ENCODE measurements at places on chromosomes 2 and 18. TPM values are rescaled to one million over a fixed set of nuclear protein-coding genes. Genes with fewer than 3 reads are reported as not detected.

The GDF7 gene
- 0.04 TPM for polyA plus RNA-seq

The LRRC30 gene
- not detected for polyA plus RNA-seq

The SERPINB12 gene
- not detected for polyA plus RNA-seq

The MAPK4 gene
- polyA plus RNA-seq, result not detected

The SULT1C4 gene
- not detected for polyA plus RNA-seq

The OTOS gene
- not detected for polyA plus RNA-seq
